ENCODE measurements at places on chromosomes 7 and 10.

- DNase-seq, result no peak
Measured at GRCh38 chr10:131833446-131834080, 67.2 kb upstream of the PPP2R2D start.

DNA sequence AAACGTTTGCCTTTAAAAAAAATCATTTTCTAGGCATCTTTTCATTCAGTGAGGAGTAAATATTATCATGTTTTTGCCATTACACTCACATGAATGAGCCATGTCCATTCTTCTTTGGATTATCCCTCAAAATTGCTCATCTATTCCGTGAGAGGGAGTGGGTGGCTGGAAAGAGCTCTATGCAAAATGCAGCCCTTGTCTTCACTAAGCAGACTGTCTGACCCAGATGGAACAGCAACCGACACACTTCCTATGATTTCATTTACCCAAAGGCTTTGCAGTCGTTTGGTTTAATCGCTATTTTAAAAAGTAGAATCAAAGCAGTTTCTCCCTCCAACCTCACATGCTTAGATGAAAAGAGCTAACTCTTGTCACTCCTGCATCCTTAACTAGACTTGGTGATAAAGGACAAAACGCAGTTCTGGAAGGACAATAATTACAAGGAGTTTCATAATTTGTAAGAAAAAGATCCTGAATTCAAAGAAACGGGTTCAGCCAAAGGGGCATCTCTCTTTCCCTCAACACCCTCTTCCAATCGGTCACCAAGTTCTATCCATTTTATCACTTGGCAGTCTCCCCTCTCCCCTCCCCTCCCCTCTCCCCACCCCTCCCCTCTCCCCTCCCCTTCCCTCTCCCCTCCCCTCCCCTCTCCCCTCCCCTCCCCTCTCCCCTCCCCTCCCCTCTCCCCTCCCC lies 198.1 kb upstream of the STK17A start:
- no peak for DNase-seq

DNA sequence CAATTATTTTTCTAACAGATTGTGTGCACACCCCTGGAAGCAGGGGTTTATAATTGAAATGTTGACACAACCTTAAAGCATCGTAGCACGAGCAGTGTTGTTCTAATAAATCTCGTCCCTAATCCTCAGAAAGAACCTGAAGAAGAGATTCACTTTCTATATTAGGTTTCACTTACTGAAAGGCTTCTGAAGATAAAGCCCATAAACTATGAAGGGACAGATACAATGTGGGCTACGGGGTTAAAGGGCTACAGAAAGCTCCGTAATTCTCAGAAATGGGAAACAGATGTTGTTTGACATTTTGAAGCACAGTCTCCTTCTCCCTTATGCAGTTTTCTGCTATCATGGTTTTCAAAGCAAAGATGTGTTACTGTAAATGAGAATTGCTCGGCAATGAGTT lies 479.6 kb downstream of the GATA3 start:
- no peak for DNase-seq

DNA sequence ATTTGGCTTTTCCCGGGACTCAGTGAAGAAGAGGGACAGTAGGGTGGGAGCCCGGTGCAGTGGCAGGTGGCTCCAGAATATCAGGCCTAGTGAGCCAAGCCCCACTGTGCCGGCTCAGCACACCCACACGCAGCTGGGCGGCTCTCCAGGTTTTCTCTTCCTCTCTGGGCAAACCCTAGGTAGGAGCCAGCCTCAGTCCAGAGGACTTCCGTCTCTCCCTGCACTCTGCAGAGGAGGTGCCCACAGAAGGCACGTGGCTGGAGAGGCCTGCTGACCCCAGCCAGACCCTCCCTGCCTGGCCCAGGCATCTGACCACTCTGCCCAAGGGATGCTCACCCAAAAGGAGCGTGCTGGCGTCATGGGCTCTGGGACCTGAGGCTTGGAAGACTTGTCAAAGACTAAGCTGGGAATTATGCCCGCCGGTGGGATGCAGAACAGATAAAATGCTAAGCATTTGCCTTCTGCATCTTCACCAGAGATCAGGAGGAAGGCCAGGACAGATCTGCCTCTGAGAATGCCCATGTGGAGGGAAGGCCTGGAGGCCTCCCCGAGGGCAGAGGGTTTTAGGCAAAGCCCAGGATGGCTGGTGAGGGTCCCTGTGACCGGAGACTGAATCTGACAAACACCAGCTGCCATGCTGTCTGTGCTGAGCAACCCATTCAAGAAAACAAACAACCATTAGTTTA lies 40.2 kb downstream of the TCERG1L start:
- no peak for DNase-seq

DNA sequence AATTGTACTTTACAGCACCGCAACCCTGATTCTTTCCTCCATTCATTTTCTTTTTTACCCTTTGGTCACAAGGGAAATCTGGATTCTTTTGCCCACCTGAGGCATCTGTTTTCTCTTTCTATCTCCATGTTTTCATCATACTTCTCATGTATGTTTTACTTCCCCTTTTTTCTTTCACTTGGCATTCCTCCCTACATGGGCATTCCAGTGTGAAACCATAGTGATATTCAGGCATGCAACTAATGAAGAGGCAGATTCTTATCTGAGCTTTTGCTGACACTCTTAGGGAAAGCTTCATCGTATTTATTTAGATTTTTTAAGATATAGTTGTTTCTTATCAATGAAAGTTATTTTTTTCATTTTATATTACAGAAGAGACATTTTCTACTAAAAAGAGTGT lies 405.2 kb upstream of the TEX47 start:
- no peak for DNase-seq
